NCI-H1092 (cell line): ENCODE measurements at places on chromosomes 11 and 22.

GRCh38 chr11:88202498-88202897 is 27.3 kb upstream of the RAB38 start:
- no peak for DNase-seq

DNA sequence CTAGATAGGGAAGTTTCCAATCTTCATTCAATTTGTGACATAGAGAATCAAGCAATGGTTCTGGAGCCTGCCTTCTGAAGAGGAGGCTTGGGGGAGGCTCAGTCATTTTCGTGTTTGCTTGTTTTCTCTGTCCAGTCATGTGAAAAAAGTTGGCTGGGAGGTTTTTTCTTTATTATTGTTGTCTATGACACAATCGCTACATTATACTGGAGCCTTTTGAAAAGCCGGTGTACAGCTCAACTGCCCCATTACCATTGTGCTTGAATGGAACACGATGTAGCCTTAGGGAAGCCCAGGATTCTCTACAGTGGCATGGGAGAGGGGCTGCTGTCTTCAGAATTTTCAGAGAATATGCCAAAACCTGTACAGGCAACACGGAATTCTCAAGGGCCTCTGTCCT is 57.9 kb upstream of the NCAM1 start:
- no peak for DNase-seq

GRCh38 chr22:46234969-46235368 is 15.1 kb downstream of the CDPF1 start:
- DNase-seq, result no peak

DNA sequence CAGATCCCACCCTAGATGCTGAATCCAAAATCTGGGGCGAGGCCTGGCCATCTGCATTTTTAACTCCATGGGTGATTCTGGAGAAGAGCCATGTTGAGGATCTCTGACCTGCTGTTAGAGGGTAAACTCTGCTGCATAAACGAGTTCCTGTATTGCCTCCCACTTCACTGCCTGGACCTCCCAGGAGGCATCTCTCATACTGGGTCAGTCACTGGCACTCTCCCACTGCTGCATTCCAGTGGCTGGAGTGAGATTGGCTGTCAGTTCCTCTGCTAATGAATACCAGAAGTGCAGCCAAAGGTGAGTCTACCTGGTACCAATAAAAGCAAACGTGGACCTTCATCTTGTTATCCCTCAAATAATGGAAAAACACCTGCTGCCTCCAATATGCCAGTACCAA is 10.3 kb downstream of the POLDIP3 start:
- no peak for DNase-seq

- DNase-seq, result no peak
Observed at GRCh38 chr22:29138556-29139305, 65.9 kb downstream of the KREMEN1 start.

DNA sequence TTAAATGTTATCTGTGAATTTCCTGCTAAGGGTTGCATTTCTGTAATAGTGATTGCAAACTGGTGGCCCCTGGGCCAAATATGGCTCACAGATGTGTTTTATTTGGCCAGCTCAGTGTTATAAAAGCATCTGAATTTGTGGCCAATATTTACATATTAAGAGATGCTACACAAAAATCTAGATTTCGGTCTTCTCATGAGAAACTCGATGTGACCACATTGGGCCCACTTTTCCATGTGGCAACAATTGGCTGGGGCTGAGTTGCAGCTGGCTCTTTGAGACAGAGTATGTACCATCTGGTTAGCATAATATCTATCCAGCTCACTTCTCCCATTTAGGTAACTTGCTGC is 244.5 kb upstream of the POU2AF2 start:
- DNase-seq, result no peak

DNA sequence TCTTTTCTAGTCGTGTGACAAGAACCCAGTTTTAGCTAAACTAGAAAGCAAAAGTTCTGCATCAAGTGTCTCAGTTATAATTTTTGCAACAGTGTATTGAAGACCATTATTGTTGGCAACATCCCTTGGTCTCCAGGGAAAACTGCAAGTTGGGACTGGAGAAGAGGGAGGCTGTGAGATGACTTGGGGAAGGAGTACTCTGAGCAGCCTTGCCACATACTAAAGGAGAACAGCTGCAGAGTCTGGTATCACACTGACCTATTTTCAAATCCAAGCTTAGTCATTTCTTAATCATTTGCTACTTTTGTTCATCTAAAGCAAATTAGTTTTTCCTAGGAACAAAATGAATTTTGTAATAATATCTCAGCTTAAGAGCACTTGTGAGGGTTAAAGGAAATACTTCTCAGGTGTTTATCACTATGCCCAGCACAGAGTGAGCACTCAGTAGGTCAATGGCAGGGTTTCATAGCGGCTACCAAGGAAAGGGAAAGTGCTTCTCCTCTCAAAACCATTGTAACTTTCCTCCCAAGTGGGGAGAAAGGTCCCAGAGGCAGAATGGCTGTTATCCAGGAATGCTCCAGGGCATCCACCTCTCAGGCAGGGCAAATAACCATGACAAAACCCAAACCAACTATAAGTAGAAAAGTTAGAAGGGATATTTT is 247.1 kb downstream of the C11orf87 start:
- no peak for DNase-seq

GRCh38 chr11:29657709-29658108 is 359.1 kb downstream of the KCNA4 start:
- DNase-seq, result no peak

DNA sequence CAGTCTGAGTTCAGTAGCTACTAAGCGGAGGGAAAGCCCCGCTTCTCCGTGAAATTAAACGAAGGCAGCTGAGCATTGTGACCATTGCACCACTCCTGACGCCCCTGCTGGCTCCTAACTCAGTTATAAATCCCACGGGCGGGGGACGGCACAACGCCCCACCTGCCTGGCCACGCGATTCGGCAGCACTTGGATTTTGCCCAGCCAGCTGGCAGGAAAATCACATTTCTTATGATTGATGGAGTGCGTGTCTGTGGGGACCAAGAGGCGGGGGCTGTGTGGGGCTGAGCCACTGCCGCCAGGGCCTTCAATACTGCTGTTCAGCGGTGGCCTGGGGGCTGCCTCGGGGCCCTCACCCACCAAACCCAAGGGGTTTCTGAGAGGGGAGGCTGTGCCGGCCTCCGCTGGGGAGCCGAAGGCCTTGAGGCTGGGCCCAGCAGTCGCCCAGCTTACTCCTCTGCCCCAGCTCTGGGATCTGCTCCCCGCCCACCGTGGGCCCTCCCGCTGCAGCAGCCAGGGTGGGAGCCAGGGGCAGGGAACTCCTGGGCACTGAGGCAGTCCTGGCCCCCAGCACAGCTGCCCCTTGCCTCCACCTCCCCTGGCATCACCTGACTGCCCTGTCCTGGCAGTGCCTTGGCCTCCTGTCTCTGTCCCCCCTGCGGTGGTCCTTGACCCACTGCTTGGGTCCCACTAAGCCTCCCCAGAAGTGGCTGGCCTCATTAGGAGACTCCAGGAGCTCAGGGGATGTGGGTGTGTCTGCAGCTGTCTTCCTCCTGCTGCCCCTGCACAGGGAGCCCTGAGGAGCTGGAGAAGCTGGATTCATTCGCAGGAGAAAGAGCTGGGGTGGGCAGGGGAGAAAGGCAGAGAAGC is 30.7 kb downstream of the SHISAL1 start:
- DNase-seq, result no peak

DNA sequence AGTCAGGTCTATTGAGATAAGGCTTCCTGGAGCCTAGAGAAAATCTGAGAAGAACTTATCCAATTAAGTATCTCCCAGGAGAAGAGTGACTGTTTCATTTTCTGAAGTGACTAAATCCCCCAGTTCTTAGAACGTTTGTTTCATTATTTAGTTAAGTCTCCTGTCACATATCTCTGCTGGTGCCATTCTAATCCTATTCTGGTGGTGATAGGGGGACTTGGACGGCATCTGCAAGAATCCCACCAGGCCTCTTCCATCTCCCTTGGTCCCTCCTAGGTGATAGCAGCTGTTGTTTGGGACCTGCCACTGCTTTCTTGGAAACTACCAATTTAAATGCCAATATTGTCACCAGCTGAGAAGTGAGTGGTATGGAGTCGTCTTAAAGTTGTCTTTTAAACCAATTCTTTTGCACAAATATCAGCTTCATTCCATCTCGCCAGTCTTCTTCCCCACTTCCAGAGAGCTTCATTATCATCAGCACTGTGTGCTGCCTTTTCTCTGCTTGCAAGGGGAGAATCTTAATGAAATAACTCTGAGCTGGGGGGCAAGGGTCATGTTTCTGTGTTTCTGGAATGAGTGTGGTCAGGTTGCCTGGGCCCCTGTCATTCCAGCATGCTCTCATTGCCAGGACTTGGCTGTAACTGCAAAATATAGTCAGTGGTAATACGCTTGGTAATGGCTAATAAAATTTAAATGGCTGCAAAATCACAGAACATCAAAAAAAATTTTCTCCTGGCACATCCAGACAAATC is 104.8 kb downstream of the LDLRAD3 start:
- no peak for DNase-seq

- DNase-seq, result no peak
Observed at GRCh38 chr11:131463162-131463561, 92.7 kb downstream of the NTM start.

- no peak for DNase-seq
Observed at GRCh38 chr11:44191322-44192016, 96.0 kb downstream of the EXT2 start.

DNA sequence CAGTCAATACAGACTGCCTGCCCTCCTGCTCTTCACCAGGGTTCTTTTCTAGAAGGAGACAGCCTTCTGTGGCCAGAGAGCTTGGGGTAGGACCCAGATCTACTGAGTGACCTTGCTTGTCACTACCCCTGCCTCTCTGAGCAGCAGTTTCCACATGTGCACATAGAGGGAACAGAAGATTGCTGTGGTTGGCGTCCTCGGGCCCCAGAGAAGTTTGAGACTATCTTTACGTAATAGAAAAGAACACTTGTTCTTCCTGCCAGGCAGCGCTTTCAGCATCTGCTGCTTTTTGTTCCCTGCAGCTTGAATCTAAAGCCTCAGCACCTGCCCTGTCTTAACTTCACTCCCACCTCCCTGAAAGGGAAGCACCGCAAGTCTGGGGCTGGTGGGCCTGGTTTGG is 1.9 kb upstream of the FKBP2 start:
- DNase-seq, result no peak

DNA sequence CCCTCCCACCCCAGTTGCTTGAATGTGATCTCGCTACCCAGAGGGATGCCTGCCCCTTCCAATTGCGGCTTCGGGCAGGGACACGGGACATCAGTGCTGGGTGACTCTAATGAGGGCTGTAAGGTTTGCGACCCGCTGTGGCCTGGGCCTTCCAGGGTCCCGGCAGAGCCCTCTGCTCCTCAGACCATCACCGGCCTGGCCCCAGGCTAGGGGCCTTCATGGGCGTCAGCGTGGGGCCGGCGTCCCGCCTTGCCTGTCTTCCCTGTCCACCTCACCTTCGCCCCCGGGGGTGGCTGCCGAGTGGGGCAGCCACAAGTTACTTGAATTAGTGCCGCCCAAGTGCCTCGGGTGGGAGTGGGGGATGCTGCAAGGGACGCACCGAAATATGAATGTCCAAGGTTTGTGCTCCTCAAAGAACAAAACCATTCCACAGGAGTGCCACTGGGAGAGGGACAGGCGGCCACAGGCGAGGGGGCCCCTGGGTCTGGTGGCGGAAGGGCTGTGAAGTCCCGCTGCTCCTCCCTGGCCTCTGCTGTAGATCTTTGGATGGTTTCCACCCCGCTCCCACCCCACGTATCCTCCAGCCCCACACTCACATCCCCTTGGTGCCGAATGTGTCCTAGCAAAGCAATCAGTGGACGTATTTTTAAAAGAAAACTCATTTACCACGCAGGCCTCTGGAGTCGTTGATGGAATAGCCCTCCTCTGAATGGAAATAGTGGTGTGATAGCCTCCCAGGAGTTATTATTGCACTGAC is 317.1 kb downstream of the NTM start:
- DNase-seq, result no peak

- no peak for DNase-seq
Observed at GRCh38 chr11:106621484-106621883, 396.8 kb downstream of the GUCY1A2 start.

- no peak for DNase-seq
Observed at GRCh38 chr11:125397421-125397820, 98.6 kb downstream of the FEZ1 start.

DNA sequence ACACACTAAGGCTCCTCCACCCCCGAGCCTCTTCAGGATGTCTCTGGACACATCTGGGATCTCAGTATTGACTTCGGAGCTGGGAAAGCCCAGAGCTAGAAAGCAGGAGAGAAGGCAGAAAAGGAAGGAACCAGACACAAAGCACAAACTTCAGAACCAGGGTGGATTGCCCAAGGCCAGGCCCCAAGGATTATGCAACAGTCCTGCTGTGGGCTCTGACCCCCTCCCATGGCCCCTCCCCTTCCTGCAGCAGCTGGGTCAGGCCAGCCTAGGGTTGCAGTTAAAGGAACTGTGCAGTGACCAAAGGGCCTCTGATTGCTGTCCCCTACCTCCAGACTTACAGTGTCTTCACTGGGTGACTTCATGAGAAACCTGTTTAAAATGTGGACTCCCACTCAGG is 5.3 kb downstream of the KCNE3 start:
- no peak for DNase-seq

GRCh38 chr22:44207981-44208317 is 27.2 kb downstream of the PARVG start:
- no peak for DNase-seq

DNA sequence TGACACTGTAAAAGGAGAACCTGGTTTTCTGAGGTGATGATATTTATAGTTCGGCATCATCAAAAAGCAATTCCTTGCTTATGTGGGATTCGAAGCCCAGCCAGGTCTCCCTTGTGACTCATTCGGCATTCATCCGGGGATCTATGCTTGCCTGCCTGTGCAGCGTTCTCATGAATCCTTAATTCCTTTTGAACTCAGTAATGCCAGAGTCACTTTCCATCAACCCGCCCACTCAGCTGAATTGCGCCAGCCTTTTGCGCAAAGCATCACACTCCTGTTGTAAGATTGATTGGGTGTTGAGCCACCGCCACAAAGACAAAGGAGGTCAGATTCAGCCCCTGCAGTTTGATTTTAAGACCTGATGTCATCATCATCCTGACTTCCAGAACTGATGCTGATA is 128.6 kb downstream of the SLC17A6 start:
- no peak for DNase-seq

DNA sequence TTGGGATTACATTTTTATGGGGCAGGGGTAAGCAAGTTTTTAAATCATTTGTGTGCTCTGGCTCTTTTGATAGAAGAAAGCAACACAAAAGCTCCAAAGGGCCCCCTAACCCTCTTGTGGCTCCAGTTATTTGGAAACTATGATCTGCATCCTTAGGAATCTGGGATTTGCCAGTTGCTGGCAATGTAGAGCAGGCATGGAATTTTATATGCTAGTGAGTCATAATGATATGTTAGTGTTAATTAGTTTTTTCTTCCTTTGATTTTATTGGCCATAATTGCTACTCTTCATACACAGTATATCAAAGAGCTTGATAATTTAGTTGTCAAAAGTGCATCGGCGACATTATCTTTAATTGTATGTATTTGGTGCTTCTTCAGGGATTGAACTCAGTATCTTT is 10.1 kb downstream of the RAG1 start:
- DNase-seq, result no peak

DNA sequence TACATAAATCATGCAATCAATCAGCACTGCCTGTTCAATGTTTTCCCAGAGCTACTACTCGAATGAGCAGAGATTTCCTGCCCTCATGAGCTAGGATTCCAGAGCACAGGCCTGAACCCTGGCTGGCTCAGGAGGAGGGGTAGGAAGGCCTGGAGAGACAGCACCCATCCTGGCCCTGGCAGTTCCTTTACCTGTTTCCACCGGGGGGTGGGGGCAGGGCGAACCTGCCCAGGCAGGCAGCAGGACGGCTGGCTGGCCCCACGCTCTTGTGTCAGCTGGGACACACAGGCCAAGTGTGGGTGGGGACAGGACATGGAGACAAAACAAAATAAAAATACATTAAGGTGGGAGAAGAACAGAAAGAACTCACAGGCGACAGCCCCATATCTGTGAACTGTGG is 109.8 kb upstream of the BID start:
- no peak for DNase-seq

GRCh38 chr22:43945632-43946383 is 9.4 kb upstream of the SAMM50 start:
- DNase-seq, result no peak
